ENCODE measurements at places on chromosomes 4 and X.

- DNase-seq: no peak
Observed at GRCh38 chrX:126886997-126887396, 67.5 kb downstream of the PRR32 start.

GRCh38 chrX:129360175-129360574 lies 163.1 kb downstream of the SMARCA1 start:
- DNase-seq: peak; percentile 19

GRCh38 chr4:1948892-1949436 lies 59.8 kb downstream of the NELFA start:
- DNase-seq: no peak

GRCh38 chr4:125681240-125681639 lies 366.5 kb downstream of the FAT4 start:
- no peak for DNase-seq

DNA sequence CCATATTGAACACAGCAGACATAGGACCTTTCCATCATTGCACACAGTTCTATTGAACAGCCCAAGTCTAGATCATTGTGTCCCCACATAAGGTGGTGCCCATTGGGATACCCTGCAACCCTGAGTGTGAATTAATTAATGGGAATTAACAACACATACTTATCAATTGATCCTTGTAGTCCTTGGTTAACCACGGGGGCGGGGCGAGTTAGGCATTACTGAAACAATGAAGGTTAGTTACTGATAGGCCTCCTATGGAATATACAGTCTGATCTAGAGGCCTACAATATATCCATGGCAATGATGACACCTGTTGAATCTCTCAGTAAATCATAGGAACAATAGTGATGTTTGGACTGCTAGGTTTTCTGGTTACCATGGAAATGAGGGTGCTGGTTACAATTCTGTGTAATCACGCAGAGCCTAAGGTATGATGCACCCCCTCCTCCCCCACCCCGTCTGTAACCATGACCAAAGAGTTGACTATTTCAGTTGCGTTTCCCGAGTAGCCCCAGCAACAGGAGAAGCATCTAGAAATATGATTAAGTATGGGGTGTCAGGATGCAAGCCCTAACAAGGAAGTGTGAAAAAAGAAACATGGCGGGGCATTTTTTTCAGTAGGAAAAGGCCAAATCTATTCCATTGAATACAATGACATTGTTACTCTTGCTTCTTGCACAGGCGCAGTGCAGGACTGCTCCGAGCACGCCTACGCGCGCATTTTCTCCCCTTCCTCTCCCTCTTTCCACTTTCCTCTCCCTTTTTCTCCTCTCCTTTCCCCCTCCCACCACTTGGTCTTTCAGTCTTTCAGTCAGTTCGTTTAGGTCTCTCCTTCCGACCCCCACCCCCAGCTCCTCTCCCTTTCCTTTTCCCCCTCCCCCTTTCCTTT lies 677 bp upstream of the NONO start:
- no peak for DNase-seq

GRCh38 chr4:55409468-55410171 lies 13.9 kb downstream of the TMEM165 start:
- no peak for DNase-seq

DNA sequence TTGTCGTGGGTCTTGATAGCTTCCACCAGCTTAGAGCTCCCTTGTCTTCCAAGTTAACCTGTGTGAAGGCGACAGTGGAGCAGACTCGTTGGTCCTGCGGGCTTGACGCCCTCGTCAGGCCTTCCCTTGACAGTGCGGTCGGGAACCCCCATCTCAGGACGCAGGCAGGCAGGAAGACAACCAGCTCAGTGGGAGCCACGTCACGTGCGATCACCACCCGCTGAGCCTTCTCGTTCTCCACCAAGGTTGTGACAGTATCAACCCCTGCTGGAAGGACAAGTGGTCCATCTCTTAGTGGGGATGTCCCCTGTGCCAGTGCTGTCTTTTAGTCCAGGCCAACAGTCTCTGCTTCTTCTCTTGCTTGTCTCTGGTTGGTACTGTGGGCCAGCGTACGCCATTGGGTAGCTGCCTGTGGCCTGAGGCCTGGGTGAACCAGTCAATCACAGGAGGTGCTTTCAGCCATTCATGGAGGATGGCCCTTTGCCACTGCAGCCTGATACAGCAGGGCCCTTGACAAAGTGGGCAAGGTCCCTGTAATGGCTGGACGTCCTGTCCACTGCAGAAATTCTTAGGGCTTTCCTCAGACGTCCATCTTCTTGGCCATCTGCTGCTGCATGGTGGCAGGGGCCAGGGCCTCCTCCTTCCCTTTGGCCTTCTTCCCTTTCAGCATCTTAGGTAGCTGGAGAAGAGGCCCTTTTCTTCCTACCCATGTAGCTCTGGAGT lies 31.4 kb downstream of the RGS12 start:
- no peak for DNase-seq

DNA sequence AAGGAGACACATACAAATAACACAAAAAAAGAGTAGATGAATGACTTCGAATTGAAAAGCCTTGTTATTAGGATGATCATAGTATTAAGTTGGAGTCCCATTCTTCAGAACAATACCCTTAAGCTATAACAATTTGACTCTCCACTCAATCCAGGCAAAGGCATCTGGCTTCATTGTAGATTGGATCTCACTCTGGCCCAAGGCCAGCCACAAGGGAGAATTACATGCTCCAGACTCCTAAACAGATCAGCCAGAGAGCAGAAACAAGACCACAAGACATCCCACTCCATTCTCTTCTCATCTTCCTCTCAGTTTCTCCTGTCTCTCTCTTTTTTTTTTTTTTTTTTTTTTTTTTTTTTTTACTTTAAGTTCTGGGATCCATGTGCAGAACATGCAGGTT lies 213.9 kb downstream of the DHX15 start:
- DNase-seq: no peak

DNA sequence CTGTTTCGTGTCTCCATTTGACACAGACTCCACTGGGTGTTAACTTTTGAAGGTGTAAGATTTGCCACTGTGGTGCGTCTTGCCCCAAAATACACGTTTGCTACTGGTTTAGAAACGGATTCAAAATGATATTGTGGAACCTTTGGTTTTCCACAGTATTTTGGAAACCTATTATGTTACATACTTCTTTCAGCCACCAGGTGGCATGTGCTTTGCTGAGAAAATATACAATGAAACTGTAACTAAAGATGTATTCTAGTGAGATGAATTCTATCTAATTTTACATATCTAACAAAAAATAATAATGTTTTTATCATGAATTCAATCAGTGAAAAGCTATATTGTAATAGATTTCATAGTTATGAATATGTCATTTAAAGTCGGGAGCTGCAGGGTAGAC lies 28.4 kb upstream of the SLITRK4 start:
- DNase-seq: no peak

GRCh38 chrX:136967966-136968365 lies 65.8 kb downstream of the GPR101 start:
- DNase-seq: no peak

DNA sequence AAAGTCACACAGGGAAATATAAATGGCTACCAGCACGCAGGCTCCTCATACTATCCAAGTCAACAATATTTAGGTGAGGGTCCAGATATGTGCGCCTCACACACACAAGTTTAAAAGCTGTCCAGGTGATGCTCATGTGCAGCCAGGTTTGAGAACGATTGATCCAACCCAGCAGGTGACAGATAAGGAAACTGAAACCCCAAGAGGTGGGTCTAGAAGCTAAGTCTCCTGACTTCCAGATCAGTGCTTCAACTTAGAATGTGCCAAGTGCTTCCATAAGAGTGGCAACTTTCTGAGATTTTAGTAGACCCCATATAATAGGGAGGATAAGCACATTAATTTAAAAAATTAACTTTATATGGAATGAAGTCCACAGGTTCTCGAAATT lies 54.4 kb upstream of the NAP1L5 start:
- DNase-seq: no peak

- no peak for DNase-seq
Observed at GRCh38 chrX:153351981-153352380, 18.0 kb downstream of the ZNF275 start.

GRCh38 chr4:74653331-74654229 lies 140.7 kb downstream of the BTC start:
- DNase-seq: no peak

- no peak for DNase-seq
Observed at GRCh38 chrX:69093960-69094871, 71.0 kb downstream of the PJA1 start.

- DNase-seq: no peak
Observed at GRCh38 chr4:147078875-147079658, 133.4 kb upstream of the TTC29 start.

- DNase-seq: no peak
Observed at GRCh38 chr4:173051232-173051631, 117.4 kb upstream of the GALNT7 start.

DNA sequence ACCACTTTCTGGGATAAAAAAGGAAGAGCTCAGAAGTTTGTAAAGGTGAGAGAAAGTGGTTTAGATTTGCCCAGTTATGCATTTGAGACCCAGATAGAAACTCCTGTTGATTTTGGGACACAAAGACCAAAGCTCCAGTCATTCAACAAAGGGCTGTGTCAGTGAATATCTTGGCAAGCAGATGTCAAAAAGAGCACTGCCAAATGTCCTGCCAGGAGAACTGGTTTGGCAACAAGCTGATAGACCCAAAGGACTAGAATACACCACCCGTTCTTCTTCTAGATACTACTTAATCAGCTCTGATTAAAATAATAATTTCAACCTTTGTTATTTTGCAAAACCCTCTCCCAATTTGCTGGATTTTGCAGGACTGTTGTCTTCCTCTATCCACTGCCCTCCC lies 121.4 kb downstream of the NHS start:
- DNase-seq: no peak

GRCh38 chrX:148380650-148381561 lies 119.5 kb upstream of the AFF2 start:
- no peak for DNase-seq

- DNase-seq: peak; percentile 35
Observed at GRCh38 chr4:56410247-56411062, 23.2 kb upstream of the AASDH start.

- DNase-seq: no peak
Observed at GRCh38 chr4:40621592-40622512, 7.8 kb downstream of the RBM47 start.

DNA sequence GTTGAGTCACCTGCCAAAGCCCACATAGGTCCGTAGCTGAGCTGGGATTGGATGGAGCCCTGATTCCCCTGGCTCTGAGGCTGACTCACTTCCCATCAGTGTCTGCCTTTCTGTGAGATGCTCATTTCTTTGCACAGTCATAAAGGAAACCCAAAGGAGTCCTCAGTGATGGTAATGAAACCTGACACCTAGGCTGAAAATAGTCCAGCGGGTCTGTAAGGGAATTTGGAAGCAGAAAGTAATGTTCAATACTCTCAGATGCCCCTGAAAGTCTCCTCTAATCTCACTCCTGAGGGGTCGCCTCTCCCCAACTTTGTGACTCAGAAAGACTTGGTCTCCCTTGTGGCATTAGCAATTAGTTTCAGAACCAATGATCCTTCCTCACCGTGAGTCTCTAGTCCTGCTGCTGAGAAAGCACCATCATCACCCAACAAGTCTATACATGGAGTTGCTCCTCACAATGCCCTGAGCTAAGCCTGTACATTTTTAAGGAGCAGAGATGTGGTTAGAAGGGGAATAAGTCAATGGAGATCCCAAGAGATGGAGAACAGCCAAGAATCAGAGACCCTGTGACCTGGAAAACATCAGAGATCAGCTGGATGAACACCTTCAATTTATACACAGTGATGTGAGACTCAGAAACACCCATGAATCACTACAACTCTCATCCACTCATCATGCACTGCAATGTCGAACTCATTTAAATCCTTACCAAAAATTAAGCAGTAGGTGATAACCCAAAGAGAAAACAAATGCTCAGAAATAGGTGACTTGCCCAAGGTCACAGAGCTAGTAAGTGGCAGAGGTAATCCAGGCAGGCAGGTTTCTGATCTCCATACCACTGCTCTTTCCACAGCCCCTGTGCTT lies 219.0 kb upstream of the CPEB2 start:
- DNase-seq: no peak

GRCh38 chr4:163736876-163737275 lies 242.4 kb downstream of the TMA16 start:
- DNase-seq: no peak

GRCh38 chr4:73698217-73698616 lies 42.2 kb upstream of the CXCL8 start:
- DNase-seq: no peak

GRCh38 chr4:56241500-56241899 lies 145.8 kb downstream of the AASDH start:
- DNase-seq: no peak

DNA sequence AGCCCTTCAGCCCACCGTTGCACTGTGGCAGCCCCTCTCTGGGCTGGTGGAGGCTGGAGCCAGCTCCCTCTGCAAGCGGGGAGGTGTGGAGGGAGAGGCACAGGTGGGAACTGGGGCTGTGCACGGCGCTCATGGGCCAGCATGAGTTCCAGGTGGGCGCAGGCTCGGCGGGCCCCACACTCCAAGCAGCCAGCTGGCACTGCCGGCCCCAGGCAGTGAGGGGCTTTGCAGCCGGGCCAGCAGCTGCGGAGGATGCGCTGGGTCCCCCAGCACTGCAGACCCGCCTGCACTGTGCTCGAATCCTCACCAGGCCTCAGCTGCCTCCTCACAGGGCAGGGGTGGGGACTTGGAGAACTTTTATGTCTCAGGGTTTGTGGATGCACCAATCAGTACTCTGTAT lies 1354.8 kb upstream of the IGFBP7 start:
- no peak for DNase-seq

GRCh38 chr4:189525304-189525703 lies 415.4 kb upstream of the FRG1 start:
- DNase-seq: no peak

DNA sequence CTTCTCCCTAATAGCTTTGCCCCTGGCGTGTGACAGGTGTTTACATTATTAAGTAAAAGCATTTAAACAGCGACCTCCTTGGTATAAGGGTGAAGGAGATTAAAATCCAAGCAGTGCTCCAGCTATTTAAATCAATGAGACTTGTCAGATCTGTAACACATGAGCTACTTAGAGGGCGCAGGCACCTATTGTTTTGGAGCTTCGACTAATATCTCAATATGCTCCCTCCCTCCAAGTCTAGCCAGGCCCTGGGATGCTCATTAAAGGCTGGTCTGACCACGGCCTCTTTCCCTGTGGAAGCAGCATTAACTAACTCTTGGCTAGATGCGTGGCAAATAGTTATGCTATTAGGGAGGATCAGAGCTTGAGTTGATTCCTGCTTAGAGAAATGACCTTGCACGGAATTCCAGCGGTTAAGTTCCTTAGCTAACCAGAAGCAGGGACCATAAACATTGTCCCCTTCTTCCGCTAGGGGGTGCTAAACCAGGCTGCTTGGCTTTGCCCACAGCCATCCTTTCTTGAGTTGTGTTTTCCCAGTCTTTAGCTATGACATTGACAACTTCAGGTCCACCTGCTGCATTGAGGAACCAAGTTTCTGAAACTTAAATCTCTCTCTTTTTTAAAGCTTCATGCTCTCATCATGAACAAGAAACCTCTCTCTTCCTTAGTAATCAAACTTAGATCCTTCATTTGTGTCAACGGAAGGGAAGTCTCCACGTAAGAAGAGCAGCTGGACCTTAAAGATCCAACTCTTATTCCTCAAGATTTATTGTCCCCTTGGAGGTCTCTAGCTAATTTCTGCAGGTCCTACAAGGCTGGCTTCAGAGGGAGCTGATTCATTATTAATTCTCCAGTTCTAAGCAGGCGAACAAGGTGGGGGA lies 80.7 kb upstream of the IGFBP7 start:
- no peak for DNase-seq

- no peak for DNase-seq
Observed at GRCh38 chr4:85763202-85763601, 288.3 kb downstream of the ARHGAP24 start.

All from SHP77 treated with DMSO at 0.1 percent for 48 hours (cell line).